ENCODE measurements at places on chromosomes 16 and 17. TPM values are rescaled to one million over a fixed set of nuclear protein-coding genes. Genes with fewer than 3 reads are reported as not detected.

- DNase-seq = no peak
Measured at GRCh38 chr17:77684803-77685798, 273.4 kb upstream of the TNRC6C start.

GRCh38 chr17:51933647-51934046 lies 224.9 kb downstream of the CA10 start:
- DNase-seq = no peak

DNA sequence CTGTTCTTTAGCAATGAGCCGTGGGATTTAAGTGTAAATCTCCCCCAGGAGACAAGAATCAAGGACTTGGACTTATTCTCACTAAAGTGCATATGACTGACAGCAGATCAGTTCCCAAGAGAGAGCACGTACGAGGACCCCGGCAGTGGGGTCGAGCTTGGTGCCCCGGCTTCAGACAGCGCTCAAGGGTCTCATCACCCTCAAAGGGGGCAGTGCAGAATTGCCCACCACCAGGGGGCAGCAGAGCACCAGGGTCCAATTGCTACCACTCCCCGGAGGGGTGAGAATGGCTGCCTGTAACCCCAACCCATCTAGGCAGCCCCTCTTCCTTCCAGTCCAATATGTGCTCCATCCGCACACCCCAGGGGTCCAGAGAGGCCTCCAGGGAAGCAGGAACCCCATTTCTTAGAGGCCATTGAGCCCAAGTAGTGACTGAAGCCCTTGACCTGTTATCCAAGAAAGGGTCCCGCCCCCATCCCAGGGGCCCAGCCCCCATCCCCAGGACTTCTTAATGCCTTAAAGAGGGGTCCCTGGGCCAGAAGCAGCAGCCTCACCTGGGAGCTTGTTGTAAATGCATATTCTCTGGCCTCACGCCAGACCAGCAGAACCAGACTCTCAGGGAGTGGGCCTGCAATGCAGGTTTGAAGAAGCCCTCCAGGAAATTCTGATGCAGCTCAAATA lies 86.1 kb downstream of the ZDHHC7 start:
- DNase-seq = peak; percentile 87

Gene CIITA
- 5.3 TPM for total RNA-seq

Gene TBC1D3
- not detected for total RNA-seq

Measured in right cardiac atrium (tissue), 5 donors.